ENCODE measurements at places on chromosomes 5 and 9. TPM values are rescaled to one million over a fixed set of nuclear protein-coding genes. Genes with fewer than 3 reads are reported as not detected.

DNA sequence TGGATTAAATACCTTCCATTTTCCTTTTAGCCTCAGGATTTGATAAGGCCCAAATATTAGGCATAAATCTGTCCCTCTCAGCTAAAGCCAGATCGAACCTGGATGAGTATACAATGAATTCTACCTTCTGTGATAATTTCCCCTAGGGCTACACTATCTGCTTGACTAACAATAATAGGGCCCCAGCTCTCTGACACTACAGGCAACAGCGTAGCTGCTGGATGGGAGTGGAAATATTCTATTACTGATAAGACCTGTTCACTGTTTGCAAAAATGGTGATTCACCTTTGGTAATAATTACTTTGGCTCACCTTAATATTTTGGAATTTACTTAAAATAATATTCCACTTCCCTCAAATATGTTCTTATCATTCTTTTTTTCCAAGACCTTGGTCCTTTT is 644.2 kb upstream of the SEMA6A start:
- DNase-seq = no peak

Gene PCDHGA4
- total RNA-seq = 2.6 TPM

- peak; percentile 71 for DNase-seq
Measured at GRCh38 chr9:107422189-107423185, 67.1 kb downstream of the KLF4 start.

DNA sequence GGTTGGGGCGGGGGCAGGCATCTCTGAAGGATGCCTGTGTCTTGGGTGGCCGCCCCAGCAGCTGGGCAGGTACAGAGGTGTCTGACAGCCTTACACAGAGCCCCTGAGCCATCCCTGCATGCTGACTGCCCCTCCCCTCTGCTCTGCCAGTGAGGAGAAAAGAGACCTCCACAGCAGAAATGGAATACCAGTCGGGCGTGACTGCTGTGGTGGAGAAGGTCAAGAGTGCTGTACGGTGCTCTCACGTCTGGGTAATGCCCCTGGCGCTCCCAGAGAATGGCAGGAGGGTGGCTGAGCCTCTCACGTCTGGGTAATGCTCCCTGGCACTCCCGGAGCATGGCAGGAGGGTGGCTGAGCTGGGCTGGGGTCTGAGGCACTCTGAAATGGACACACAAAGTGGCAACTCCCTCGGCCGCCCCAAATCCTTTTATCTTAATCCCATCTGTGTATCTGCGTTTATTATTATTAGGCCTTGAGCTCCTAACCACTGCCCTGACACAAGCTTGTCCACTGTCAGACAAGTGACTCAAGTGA is 2.5 kb upstream of the RABL6 start:
- no peak for DNase-seq

DNA sequence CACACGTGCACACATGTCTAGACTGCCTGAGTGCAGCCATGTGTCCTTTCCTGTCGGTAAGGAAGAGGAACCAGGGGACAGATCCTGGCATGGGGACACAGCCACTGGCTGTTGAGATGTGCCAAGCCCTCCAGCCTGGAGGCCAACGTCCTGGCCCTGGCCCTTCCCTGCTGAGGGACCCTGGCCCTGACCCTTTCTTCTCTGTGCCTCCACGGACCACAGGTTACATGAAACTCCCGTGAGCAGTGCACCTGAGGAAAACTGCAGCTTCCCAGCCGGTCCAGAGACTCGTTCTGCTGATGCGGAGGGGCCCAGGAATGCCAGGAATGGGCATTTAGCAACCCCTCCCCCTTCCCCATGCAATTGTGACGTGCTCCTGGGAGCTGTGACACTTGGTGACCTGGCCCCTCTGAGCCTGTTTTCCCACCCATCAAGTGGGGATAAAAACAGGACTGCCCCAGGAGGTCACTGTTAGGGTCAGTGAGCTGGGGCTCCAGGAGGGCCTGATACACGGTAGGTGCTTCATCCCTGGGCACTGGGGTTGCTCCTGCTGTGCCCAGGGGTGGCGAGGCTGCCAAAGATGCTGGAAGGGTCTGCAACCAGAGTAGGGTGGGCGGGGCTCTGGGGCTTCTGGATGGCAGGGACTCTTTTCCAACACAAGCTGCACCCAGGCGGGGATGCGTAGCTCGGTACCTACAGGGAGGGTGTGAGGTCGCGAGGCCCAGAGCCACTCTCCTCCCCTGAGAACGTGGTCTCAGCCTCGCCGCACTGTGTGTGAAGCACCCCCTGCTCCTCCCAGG is 151.5 kb downstream of the C9orf50 start:
- no peak for DNase-seq

Gene CAVIN4
- total RNA-seq = 1.0 TPM

Gene FGF10
- total RNA-seq = 1.2 TPM

Gene TMEM232
- total RNA-seq = 5.1 TPM

- DNase-seq = no peak
Measured at GRCh38 chr5:96260009-96260408, 173.0 kb downstream of the PCSK1 start.

DNA sequence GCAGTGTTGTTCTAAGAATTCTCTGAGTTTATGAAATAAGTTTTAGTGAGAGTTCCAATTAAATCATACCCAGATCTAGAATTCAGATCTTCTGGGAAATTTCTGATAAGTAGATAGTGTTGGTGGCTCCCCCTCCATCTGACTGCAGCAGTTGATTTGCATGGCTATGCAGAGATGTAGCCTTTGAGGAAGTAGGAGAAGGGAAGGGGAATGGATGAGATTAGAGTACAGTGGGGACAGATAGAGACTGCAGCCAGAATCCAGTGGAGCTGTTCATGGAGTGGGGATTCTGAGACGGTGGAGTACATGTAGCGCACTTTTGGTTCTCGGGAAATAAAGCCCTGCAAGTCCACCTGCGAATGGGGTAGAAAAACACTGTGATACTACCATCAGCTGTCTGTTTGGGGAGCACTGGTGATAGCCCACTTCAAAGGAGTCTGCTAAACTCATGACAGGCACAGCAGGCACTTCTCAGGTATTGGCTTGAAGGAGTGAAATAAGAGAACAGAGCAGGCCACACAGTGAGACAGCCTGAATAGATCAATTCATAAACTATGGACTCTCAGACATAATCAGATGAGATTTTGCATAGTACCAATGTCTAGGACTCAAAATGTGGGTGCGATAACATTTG is 96.8 kb downstream of the ALDH1A1 start:
- no peak for DNase-seq

- no peak for DNase-seq
Measured at GRCh38 chr5:51495672-51496071, 112.4 kb downstream of the ISL1 start.

DNA sequence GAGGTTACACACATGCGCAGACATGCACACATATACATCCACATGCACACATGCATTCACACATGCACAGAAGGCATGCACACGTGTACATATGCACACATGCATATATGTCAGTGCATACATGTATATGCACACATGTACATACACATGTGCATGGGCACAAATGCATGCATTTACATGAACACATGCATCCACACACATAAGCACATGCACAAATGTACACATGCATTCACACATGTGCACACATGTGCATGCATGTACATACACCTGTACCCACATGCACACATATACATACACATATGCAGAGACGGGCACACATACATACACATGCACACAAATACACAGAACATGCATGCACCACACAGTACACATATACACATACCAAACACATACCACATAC is 97.7 kb downstream of the SYK start:
- no peak for DNase-seq

DNA sequence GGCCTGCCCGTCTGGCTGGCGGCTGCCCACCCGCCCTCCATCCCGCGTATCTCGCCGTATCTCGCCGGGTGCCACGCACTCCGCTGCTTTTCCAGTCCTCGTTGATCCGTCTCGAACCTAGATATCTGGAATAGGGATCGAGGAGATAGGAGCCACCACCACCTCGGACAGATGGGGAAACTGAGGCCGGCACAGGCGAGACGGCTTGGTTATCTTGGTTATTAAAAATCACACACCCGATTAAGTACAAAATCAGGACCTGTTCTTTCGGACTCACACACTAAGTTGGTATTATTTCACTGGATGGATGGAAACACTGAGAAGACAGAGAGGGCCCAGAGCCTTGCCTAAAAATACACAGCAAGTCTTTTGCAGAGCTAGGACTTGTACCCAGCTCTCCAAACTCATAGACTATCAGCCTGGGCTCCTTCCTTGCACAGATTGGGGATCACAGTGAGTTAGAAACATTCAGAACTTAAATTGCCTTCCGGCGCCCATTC is 678 bp downstream of the SLC26A2 start:
- no peak for DNase-seq

GRCh38 chr5:14490309-14490711 is 91.3 kb upstream of the OTULINL start:
- no peak for DNase-seq

DNA sequence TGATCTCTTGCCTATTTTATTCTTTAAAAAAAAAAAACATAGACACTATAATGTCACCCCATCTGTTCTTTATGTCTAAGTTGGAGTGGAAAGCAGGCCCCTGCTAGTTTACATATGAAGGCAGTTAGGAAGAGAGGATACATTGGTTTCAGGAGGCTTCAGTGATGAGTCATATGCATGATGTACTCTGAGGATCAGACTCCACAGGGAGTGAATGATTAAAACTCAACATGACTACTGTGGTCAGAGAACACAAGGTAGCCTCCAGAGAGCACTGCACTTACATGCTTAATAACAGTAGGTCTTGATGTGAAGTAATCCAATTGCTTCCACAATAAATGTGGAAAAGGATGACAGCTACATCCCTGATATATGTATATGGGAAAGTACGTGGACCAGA is 22.7 kb upstream of the FSTL4 start:
- DNase-seq = no peak

DNA sequence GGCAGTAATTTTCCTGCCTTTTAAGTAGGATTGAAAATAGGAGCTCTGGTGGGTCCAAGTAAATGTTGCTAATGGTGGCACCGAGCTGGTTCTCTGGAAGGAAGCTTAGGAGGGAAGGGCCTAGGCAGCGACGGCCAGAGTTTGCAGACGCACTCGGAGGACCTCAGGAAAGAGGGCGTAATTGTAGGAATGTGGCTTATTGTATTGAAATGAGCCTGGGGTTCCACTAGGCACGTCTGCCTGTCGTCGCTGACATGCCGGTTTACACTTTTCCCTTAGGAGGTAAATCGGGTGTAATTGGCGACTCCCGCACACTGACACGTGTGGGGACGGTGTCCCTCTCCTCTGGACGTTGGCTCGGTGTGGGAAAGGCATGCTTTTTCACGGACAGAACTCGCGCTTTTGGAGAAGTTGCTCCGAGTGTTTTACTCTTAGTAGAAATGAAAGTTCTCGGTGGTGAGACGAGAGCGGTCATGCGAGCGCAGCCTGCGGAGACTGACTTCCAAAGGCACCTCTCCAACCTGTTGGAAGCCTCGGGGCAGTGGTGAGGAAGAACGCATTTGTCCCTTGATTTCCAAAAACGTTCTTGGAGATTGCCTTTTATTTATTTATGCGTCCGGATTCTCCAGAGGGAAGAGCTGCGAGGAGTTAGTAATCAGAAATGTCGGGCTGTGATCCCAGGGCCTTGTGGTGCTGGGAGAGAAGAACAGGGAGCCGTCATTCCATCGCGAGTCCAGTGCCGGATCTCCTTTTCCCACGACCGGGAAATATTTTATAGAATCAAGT is 1.3 kb downstream of the NR4A3 start:
- DNase-seq = peak; percentile 50

DNA sequence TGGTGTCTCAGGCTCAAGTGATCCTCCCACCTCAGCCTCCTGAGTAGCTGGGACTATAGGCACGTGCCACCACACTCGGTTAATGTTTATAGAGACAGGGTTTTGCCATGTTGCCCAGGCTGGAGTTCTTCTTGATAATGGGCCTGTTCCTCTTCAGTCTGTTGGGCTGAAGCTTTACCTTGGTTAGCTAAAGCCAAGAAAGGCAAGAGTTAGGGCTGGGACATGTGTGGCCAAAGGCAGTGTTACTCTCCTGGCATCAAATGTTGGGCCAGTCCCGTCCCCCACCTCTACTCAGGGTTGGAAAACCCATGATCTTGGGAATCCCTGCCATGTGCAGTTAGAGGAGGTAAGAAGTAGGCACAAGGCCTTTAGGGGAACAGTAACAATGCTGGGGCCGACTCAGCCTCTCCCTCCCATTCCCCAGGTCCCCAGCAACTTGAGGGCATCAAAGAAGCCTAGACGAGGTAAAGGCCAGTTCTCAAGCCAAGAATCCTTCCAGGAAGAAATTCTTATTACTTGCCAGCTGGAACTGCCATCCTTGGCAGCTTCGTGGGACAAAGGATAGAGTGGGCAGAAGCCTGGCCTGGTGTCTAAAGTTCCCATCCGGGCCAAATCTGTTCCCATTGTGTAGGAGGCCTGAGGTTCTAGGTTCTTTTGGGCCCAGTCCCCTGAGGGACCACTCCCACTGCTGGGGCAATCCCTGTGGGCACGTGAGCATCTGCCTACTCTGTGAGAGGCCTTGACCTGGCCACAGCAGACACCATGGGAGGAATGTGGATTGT is 4.5 kb downstream of the EGR1 start:
- no peak for DNase-seq
